ENCODE measurements at places on chromosomes 1 and 21.

- no peak for DNase-seq
Observed at GRCh38 chr1:170085091-170085490, 10.6 kb upstream of the KIFAP3 start.

- no peak for DNase-seq
Observed at GRCh38 chr1:203349773-203350524, 973 bp downstream of the FMOD start.

GRCh38 chr21:33751120-33751519, 108.8 kb downstream of the ITSN1 start:
- DNase-seq: no peak

DNA sequence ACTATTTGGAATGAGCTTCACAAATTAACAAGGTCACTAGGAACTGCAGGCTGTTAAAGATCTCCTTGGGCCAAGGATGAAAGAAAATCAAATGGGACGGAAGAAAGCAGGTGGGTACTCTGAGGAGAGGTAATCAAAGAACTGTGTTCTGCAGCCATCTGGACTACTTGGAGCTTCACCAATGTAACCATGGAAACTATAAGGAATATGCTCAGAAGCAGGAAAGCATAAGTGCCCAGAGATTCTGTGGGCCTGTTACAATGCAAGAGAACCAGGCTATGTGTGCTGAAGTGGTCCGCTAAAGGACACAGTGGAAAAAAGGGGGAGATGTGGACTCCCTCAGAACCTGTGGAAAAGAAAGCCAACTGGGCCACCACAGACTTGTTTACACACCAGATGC, 238.5 kb downstream of the PTGER3 start:
- peak; percentile 15 for DNase-seq

DNA sequence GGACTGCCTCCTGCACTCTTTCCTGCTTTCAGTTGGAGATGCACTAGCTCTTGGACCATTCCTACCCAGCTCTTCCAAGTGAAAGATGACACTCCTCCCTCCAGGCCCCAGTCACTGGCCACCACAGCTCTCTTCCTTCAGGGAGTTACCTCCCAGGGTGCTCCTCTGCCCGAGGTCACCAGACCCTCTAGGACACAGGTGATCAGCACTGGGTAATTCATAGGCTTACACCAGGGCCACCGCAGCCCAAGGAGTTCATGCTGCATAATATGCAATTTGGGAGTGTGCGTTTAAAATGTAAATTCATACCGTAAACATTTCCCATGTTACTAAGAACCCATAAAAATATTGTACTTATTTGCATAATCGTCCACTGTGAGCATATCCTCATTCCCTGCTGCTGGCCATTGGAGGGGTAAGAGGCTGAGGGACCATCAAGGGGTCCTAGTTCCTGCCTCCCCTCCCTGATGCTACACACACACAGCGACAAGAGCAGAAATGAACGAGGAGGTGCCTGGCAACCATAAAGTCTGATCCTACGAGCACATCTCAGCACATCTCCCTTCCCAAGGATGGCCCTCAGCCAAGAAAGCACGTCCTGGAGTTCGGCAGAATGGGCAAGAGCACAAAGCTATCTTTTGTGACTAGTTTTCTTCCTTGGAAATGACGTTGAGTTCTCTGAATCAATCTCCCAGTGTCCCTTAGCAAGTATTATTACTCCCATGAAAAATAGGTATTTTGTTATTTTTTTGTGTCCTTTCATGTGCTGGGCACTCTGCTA, 222.9 kb upstream of the RAB4A start:
- DNase-seq: no peak

- DNase-seq: peak; percentile 80
Observed at GRCh38 chr1:235225299-235225698, 64.2 kb upstream of the RBM34 start.

GRCh38 chr1:190511554-190511953, 33.9 kb upstream of the BRINP3 start:
- DNase-seq: no peak

DNA sequence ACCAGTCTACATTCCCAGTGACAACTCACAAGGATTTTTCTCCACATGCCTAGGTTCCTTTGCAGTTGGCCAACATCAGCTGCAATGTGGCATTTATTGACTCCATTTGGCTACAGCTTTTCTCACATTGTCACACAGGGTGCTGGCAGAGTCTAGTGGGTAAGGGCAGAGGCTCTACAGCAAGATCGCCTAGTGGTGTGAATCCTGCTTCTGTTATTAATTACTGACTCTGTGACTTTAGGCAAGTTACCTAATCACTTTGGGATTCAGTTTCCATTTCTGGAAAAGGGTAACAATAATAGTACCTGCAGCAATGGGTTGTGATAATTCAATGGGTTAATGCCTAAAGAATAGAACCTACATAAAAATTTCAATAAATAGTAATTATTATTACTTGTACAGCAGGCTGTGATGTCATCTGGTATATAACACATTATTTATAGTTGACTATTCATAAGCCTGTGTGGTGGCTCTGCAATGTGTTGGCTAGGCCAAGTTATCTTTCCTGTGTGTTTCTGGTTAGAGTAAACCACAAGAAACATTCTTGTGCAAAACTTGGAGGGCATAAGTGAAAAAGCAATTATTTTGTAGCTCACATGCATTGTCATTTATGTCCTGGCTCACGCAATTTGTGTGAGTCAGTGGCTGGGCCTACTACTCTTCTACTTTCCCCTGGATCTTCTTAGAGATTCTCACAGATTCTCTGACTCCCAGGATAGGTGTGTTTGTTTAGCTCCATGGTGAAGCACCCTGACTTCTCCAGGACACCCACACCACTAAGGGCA, 59.5 kb downstream of the PTGS2 start:
- DNase-seq: no peak

- peak; percentile 77 for DNase-seq
Observed at GRCh38 chr21:18006691-18007090, 187.5 kb upstream of the C21orf91 start.

DNA sequence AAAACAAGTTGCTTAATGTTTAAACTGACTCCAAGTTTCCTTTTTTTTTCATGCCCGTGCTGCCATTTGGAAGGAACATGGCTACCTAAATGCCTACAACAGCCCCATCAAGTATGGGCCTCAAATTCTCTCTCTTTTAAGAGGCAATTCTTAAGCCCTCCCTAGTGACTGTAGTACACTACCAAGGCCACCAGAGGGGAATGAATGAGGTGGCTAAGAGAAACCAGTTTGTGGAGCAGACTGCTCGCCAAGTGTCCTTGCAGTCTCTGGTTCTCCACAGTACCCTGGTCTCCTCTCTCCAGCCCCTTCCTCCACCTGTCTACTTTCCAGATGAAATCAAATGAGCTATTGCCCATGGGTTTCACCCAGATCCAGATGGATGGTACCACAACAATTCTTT, 1809.6 kb downstream of the BRINP3 start:
- no peak for DNase-seq

DNA sequence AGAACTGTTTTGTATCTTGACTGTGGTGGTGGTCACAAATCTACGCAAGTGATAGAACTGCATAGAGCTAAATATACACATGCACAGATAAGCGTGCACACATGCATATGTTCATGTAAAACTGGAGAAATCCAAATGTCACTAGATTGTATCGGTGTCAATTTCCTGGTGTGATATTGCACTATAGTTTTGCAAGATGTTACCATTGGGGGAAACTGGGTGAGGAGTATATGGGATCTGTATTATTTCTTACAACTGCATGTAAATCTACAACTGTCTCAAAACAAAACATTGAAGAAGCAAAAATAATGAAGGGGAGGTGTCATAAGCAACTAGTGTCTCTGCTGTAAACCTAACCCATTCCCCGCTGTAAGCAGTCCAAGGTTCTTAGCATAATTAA, 30.2 kb downstream of the FAM163A start:
- no peak for DNase-seq

GRCh38 chr1:17890815-17891191, 135.7 kb downstream of the ACTL8 start:
- DNase-seq: no peak

DNA sequence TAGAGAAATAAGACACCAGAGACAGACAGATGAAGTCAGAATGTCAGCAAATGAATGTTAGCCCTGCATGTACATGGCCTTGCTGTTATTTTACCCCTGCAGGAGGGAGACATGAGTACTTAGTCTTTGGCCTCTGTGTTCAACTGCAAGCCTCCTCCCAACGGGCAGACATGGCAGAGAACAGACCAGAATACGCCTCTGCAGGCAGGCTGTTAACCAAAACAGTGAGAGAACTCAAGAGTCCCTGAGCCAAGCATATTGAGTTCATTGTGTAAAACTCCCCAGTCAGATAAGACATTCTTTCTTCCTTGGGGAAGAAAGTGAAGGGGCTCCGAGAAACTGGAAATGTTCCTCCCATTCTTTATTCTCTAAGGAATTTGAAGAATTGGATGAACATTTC, 150.9 kb downstream of the PHTF1 start:
- no peak for DNase-seq

All from DMS79 (cell line).